ENCODE measurements at places on chromosomes 1 and 21. TPM values are rescaled to one million over a fixed set of nuclear protein-coding genes. Genes with fewer than 3 reads are reported as not detected.

CELA3A gene
- total RNA-seq: not detected

GBP2 gene
- 168 TPM for total RNA-seq

RIPK4 gene
- total RNA-seq: not detected

GBP4 gene
- 29.5 TPM for total RNA-seq

MIGA1 gene
- total RNA-seq: 7.6 TPM

PADI2 gene
- not detected for total RNA-seq

All from activated CD4-positive, alpha-beta T cell treated with anti-CD3 and anti-CD28 coated beads, Interleukin-2, amount 10 ng/mL, durations not matched to agents 24 days and 14 days (primary cell).